ENCODE measurements at places on chromosomes 7 and 10. TPM values are rescaled to one million over a fixed set of nuclear protein-coding genes. Genes with fewer than 3 reads are reported as not detected.

DNA sequence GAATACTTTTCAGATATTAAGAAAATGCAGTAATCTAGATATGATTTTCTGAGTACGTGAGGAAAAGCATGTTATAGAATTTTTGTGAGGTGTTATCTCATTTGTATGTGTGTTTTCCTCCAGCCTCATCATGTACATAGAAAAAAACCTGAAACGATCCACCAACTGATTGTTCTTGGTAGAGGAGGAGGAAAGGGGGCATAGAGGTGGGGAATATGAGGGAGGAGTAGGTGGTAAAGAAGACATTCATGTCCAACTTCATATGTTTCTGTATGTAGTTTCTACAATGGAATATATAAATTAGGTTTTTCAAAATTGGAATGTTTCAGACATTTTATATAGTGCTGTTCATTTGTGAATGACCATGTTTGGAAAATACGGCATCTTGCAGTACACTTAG is 109.4 kb downstream of the TRIM24 start:
- DNase-seq, result no peak

DNA sequence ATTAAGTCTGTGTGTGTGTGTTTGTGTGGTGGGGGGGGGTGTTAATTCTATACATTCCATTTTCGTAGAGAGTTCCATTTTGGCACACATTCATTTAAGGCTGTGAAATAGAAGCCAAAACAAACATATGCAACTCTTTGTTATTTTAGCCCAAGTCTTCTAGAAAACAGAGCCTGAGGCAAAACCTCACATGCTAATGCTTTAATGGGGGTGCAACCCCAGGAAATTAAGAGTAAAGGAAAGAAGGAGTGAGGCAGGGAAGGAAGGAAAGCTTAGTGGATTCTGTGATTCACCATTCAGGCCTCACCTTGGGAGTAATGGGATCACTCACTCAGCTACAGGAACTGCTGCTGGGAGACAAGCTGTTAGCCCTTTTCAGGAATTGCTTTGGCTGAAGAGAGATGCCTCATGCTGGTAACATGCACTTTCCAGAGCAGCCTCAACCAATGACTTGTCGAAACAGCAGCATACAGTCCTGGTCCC is 73.0 kb upstream of the CTTNBP2 start:
- no peak for DNase-seq

Gene CYP2C19
- 0.10 TPM for total RNA-seq

GRCh38 chr7:37100735-37101331 is 347.8 kb downstream of the ELMO1 start:
- DNase-seq, result no peak

GRCh38 chr10:114245121-114245791 is 6.2 kb downstream of the VWA2 start:
- no peak for DNase-seq

GRCh38 chr10:97203220-97203619 is 17.5 kb upstream of the SLIT1 start:
- DNase-seq, result peak; percentile 63

- no peak for DNase-seq
Measured at GRCh38 chr7:3950249-3950648, 649.2 kb downstream of the SDK1 start.

Gene FAM221A
- total RNA-seq, result 3.7 TPM

- no peak for DNase-seq
Measured at GRCh38 chr10:7428673-7429350, 18.0 kb upstream of the SFMBT2 start.

- DNase-seq, result no peak
Measured at GRCh38 chr10:52752801-52753445, 19.7 kb downstream of the MBL2 start.

- DNase-seq, result no peak
Measured at GRCh38 chr7:25752967-25753791, 398.8 kb upstream of the NFE2L3 start.

Gene VSTM2A
- not detected for total RNA-seq

DNA sequence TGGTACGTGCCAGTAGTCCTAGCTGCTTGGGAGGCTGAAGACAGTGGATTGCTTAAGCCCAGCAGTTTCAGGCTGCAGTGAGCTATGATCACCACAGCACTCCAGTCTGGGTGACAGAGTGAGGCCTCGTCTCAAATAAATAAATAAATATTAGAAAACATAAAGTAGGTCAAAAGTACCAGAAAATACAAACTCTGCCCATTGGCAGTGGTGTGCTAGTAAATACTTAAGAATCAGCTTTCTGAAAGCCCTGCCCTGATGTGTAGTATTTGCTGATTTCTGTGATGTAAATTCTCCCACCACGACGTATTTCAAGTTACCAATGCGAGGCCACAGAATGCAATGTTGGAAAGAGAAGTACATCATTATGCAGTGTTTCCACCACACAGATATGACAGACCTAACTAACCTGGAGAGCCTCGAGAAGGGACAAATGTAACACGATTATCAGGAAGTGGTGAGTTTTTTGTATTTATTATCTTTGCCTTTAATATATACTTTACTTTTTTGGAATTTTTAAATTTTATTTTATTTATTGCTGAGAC is 11.8 kb upstream of the MAP3K8 start:
- no peak for DNase-seq
